Posterior vena cava (tissue), 2 donors: ENCODE measurements at places on chromosomes 6 and 20. TPM values are rescaled to one million over a fixed set of nuclear protein-coding genes. Genes with fewer than 3 reads are reported as not detected.

DNA sequence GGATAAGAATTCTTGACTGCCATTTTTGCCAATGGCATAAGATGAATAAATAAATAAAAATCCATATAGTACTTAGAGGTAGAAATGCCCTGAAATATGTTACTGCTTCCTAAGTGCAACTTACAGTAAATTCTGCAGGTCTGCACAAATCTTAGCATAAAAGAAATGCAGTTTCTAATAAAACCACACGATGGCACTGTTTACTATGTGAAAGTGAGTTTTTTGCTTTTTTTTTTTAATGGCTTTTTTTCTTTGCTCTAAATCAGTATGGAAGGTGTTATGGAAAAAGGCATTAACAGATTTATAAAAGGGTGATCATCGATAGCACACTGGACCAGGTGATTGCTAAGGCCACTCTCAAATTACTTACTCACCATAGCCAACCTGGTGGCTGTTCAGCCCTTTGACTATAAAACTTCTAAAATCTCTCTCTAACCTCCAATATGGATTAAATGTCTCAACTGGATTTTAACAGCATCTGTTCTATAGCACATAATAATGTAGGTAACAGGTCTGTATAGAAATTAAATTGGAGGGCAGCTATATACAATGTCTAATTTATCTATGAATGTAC, 45.8 kb downstream of the AHI1 start:
- no peak for DNase-seq

FAM83C gene
- not detected for total RNA-seq

- DNase-seq: no peak
Observed at GRCh38 chr20:50568549-50568942, 58.4 kb downstream of the PTPN1 start.

CRISP2 gene
- not detected for total RNA-seq

- DNase-seq: no peak
Observed at GRCh38 chr20:58657986-58658385, 6.9 kb downstream of the STX16 start.

GRCh38 chr6:124190256-124190655, 386.6 kb downstream of the NKAIN2 start:
- DNase-seq: no peak

- DNase-seq: no peak
Observed at GRCh38 chr6:43196337-43196736, 14.3 kb downstream of the CUL9 start.

FAM229B gene
- 29.6 TPM for total RNA-seq

GRCh38 chr6:39152262-39152661, 37.3 kb upstream of the SAYSD1 start:
- DNase-seq: no peak

DNA sequence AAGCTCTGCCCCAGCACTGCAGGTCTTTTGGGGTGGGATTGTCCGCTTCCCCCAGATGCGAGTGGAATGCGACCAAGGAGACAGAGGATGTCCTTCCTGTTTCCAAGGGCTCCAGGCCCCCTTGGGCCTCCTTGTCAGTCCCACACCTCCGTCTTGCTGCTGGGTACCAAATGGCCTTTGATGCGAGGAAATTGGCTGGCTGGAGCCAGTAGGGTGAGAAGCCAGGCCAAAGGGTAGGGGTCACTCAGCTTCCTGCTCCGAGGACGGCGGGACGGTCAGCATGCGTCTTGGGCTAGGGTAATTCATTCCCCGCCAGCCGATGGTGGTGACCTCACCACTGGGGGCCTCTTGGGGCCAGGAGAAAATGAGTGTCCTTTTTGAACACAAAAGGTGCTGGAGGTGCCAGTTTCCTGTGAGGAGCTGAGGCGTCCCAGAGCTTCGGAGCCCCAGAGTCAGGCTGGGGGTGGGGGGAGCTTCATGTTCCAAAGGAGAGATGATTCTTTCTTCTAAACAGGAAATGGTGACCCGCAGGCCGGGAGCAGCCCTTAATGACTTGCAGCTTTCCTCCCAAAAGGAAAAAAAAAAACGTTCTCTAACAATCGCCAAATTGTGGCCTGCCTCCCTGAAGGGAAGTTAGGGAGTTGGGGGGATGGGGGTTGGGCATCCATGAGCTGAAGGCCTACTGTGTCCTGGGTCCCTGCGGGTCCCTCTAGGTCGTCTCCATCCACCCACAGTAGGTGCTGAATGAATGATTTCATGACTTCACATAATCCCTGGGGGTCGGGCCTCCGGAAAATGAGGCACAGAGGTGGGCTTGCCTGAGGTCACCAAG, 6.7 kb downstream of the SNAI1 start:
- peak; percentile 92 for DNase-seq

DNA sequence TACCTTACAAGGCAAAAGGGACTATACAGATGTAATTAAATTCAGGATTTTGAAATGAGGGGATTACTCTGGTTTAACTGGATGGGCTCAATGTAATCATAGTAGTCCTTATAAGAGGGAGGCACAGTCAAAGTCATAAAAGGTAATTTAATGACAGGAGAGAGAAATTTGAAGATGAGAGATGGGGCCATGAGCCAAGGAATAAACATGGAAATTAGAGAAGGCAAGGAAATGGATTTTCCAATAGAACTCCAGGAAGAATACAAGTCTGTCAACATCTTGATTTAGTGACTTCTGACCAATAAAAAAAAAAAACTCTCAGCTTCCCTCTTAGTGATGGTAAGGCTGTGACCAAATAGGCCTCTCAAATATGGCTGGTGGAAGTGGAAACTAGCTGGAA, 101.9 kb upstream of the BEND3 start:
- no peak for DNase-seq

DNA sequence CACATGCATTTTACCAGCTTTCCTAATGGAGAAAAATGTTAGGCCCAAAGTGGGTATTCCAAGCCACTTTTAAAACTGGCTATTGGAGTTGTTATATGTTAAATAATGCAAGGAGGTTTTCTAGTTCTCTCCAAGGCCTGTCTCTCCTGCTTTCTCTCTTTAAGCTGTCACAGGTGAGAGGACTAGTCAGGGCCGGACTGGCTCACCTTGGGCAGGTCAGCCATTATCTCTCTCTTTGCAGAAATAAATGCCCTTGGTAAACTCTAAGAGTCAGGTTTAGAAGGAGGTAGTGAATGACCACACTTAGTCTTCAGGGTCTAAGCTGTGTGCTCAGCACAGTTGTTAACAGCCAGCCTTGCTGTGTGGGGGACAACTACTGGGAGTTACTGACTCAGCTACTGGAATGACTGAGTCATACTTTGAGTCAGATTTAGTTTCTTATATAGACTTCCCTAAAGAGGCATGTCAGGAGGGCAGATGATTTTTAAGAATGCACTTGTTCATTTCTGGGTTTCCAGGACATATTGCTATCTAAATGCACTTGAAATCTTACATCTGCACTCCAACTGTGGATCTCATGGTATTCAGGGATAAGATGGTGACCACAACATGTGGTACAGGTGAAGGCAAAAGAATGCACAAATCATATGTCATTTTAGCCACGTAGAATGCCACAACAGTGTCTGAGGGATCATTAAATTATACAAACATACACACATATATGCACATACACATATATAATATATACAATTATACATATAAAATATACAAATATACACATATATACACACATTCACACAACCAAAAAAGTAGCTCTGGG, 719.4 kb downstream of the EPM2A start:
- DNase-seq: no peak

GRCh38 chr6:57262901-57263694, 41.0 kb upstream of the RAB23 start:
- DNase-seq: no peak

GRCh38 chr6:87714093-87714842, 12.2 kb upstream of the AKIRIN2 start:
- no peak for DNase-seq

GRCh38 chr6:33744001-33744848, 2.5 kb downstream of the IP6K3 start:
- DNase-seq: peak; percentile 87

GRCh38 chr20:53445321-53445731, 148.3 kb downstream of the ZNF217 start:
- DNase-seq: no peak

LY6G6F gene
- total RNA-seq: not detected

DNA sequence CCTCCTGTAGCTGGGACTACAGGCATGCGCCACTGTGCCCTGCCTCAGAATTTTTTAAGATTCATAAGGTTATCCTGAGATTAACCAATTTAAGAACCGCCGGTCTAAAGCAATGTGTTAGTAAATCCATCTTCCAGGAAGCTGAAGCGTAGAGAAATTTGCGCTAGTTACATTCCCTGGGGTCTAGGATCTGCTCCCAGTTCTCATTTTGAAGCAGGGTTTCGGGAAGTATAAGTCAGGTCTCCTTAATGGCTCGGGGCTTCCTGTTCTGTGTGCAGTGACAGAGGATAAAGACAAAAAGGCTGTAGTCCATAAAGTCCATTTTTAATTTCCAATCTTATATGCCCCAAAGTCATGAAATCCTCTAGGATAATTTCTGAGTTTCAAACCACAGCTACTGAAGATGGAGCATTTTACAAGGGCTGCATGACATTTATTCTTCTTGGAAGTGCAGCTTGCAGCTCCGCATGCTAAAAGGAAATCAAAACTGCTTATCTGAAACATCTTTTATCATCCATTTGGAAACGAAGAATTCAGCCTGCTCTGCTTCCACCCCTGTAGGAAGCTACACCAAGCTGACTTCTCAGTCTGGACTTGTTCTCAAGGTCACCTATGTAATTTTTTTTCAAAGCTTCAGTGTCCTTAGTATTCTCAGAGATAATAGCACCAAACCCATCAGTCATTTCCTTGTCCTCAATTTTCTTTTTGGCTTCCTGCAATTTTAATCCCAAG, 326.1 kb downstream of the PRL start:
- DNase-seq: no peak

HLA-DRB1 gene
- total RNA-seq: 91.3 TPM

- DNase-seq: no peak
Observed at GRCh38 chr6:108168090-108168463, 2.3 kb downstream of the NR2E1 start.

DNA sequence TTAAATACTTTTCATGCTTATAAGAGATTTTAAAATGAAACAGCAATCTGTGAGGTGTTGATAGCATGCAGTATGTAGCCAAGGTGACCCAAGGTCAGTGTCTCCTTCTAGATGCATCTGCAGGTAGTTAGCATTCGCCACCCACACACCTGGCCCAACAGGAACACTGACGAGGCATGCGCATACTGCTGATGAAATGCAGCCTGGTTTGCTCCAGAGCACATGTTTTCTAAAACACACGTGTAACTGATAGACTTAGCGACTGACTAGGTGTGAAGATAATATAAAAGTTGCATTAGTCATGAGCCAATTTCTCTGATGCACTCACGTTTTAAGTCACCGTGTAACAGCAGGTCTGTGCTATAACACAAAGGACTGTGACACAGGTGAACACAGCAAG, 77.1 kb upstream of the RPS6KA2 start:
- no peak for DNase-seq

GRCh38 chr20:61288331-61288784, 36.3 kb downstream of the CDH4 start:
- DNase-seq: no peak

- no peak for DNase-seq
Observed at GRCh38 chr6:211871-212497, 80.3 kb upstream of the DUSP22 start.

- DNase-seq: no peak
Observed at GRCh38 chr6:11067348-11067747, 23.2 kb upstream of the ELOVL2 start.

DNA sequence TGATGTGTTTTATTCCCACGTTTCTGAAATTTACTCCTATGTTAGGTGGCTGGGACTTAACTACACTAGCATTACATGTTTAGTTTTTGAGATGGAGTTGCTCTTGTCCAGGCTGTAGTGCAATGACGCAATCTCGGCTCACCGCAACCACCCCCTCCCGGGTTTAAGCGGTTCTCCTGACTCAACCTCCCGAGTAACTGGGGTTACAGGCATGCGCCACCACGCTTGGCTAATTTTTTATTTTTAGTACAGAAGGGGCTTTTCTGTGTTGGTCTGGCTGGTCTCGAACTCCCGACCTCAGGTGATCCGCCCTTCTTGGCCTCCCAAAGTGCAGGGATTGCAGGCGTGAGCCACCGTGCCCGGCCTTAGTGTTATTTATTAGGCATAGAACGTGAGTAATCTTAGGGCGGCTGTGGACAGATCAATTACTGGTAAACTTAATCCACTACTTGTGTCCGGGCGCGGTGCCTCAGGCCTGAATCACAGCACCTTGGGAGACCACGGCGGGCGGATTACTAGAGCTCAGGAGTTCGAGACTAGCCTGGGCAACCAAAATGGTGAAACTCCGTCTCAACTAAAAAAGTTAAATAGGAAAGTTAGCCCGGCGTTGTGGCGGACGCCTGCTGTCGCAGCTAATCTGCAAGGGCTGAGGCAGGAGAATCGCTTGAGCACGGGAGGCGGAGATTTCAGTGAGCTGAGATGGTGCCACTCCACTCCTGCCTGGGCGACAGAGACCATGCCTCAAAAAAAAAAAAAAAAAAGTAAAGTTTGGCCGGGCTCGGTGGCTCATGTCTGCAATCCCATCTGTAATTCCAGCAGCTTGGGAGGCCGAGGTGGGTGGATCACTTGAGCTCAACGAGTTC, 123.7 kb upstream of the BTN3A2 start:
- no peak for DNase-seq

NDRG3 gene
- 24.9 TPM for total RNA-seq

- DNase-seq: no peak
Observed at GRCh38 chr6:84554074-84554473, 210.3 kb downstream of the TBX18 start.

GRCh38 chr6:3419624-3420272, 37.1 kb downstream of the SLC22A23 start:
- no peak for DNase-seq

SNAI1 gene
- 8.6 TPM for total RNA-seq

DNA sequence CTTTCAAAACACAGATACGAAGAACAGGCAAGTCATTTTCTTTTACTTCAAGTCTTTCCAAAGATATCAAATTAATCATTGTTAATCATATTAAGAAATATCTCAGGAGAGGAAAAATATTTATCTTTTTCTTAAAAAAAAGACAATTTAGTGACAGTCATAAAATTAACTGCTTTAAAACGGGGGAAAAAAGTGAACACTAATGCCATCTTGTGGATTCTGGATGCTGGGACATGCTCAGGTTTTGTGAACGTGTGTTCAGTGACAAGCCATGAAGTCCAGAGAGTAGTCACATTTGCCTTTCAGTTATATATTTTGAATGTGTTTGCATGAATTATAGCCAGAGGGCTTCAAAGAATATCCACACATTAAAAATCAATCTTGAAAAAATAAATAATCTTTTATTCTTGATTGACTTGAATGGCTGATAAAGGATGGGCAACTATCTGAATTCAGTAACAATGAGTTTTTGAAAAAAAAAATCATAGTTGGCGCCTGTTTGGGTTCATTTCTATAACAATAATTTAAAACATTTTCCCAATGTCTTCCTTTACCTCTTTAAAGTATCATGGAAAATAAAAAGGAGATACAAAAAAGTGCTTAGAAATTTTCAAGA, 74.7 kb upstream of the NOX3 start:
- no peak for DNase-seq
